ENCODE measurements at places on chromosomes 3 and 15.
A peak's percentile ranks its signal among the peaks of the same experiment; 100 is the strongest.

GRCh38 chr3:146469150-146470017 lies at the start of gene PLSCR2:
PLSCR2 (minus strand) TSS chr3:146469561; CDS start chr3:146459904, 9,657 bp downstream.
- DNase-seq = peak; percentile 78

DNA sequence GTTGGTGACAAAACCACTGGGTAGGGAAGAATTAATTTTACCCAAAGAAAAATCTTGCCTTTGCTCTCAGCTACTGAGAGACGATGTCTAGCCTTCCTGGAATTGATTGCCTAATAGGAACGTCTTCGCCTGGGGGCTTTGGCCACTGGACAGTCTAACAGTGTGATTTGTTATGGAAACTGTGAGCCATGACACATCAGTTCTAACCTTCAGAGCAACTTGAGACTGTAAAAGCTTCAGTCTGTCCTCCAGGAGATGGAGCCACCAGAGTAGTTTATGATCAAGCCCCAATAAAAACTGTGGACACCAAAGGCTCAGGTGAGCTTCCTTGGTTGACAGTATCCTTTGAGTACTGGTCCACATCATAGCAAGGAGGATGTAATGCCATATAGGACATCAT lies 235.8 kb upstream of the TMCO5A start:
- DNase-seq = no peak

- no peak for DNase-seq
Observed at GRCh38 chr3:159938714-159939113, 49.9 kb upstream of the IL12A start.

GRCh38 chr3:82044930-82045705 lies 283.7 kb upstream of the GBE1 start:
- no peak for DNase-seq

GRCh38 chr3:35946854-35947515 lies 307.7 kb downstream of the ARPP21 start:
- DNase-seq = no peak

DNA sequence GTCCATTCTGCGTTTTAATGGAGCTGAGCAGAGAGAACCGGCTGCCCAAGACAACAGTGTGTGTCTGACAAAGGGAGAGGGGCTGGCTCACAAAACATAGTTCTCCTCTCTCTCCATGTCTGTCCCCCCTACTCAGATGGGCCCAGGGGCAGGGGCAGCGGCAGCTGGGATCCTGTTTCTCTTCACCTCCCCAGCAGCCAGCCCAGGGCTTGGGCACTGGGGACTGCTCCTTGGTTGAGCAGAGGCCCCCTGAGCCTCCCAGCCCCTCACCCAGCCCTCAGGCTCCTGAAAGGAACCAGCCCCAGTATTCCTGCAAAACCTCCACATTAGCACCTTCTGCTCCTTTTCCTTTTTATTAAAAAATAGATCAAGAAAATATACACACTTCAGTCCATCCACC lies 17.8 kb downstream of the TPRA1 start:
- DNase-seq = no peak

- DNase-seq = no peak
Observed at GRCh38 chr3:106135451-106136160, 266.8 kb upstream of the CBLB start.

- DNase-seq = no peak
Observed at GRCh38 chr15:34729886-34730285, 24.9 kb downstream of the GJD2 start.

DNA sequence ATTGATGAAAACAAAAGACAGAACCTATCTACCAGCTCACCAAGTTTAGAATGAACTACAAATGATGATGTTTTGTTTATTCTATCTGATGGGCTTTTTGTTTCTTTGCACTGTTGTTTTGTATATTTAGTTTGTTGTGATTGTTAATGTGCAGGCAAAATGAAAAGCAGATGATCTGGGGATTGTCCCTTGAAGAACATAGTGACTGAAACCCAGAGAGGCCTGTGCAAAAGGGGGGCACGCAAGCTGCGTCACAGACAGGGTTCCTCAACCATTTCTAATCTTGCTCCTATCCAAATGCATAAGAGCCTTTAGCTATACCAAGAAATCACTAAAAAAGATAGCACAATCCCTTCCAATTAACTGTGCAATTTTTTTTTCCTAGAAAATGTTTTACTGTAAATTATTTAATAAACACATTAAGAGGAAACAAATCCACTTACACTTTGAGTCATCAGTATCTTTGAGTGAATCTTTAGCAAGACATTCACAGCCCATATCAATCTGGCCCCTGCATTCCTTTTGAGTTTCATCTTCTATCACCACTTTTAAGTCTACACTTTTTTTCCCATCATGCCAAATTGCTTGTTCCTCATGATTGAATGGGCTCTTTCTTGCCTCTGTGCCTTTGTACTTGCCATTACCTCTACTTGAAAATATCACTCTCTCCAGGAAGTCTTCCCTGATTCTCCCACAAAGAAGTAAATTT lies 220.3 kb downstream of the ATP8B4 start:
- no peak for DNase-seq

GRCh38 chr3:136787349-136787748 lies 31.6 kb upstream of the SLC35G2 start:
- no peak for DNase-seq

GRCh38 chr15:52417957-52418356 lies 110.7 kb downstream of the MYO5A start:
- DNase-seq = no peak

DNA sequence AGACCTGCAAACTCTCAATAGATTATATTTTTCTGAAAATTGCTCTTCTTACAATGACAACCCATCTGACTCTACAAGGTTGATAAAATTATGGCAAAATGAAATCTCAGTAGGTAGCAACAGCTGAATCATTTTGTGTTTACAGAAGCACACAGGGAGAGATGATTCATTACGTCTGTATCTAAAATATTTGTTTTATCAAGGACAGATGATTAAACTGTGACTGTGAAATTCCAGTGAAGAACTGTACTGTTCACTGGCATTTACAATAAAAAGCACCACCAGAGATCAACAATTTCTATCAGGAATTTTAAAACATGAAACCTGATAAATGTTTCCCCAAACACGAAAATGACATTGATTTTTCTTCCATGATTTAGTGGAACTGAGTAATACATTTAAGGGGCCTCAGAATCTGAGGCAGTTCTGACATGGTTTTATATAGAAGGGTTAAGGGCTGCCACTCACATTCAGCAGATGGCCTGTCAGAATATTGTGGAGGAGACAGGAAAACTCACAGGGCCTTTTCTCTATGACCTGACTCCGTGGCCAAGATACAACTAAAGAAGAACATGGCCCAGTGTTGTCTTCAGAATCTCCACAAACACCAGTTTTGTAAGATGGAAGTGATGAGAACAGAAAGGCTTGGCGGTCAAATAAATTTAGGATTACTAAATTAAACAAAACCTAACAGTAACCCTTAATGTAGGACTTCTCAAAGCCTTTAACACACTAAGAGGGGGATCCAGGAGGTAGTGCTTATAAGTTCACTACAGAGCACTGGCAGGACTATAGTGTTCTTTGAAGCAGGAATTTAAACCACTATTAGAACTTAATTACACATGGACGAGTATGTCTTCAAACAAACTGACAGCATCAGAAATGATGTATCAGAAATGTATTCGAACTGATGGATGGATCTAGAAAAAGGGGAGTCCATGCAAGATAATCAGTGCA lies 25.9 kb downstream of the RAD18 start:
- DNase-seq = no peak

- no peak for DNase-seq
Observed at GRCh38 chr3:117011687-117012250, 302.2 kb downstream of the TUSC7 start.

GRCh38 chr3:58167431-58168351 lies 43.1 kb downstream of the DNASE1L3 start:
- peak; percentile 79 for DNase-seq

GRCh38 chr3:23807424-23808015 lies 1.8 kb downstream of the UBE2E1 start:
- DNase-seq = no peak

- no peak for DNase-seq
Observed at GRCh38 chr3:109702252-109702651, 364.9 kb upstream of the DPPA4 start.

DNA sequence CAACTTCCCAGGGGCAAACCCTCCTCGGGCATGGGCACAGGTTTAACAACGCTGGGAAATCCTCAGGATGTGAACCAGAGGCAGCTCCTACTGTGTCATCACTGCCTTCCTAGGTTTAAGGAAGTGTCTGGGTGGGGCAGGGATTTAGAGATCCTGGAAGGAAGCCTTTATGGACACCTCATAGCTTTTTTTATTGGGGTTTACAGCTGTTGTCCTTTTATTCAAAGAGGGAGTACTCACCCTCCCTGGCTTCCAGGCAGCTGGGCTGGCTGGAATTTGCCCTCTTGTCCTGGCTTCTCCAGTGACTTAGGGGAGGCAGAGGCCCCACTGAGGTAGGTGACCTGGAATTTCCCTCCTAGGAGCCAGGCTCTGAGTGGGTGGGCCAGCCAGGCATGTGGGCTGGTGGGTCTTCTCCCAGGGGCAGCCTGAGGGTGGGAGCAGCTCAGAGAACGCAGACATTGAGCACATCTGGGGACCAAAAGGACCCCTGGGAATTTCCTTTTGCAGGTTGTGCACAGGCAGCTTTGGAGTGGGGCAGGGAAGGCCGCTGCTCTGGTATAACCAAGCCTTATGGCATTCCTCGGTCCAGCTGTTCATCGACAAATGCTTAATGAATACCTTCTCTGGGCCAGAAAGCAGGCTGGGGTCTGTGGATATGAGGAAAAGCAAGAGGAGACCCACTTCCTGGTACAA lies 13.5 kb upstream of the FAM3D start:
- DNase-seq = no peak

GRCh38 chr3:128805772-128806171 lies 73.6 kb upstream of the ACAD9 start:
- DNase-seq = no peak

DNA sequence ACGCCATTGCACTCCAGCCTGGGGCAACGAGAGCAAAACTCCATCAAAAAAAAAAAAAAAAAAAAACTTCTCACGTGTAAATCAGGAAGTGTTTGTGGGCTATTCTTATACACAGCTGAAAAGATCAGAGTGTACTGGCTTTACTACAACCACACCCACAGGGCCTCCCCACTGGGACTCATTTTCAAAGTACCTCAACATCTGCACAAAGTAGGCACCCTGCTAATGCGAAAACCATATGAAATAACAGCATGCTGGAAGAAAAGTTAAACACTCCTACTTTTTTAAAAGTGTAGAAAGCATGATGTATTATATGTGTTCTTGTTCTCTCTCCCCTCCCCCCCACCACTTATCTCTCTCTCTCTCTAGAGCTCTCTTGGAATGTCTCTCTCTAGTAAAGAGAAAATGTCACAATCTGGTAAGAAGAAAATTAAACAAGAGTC lies 11.1 kb downstream of the UACA start:
- DNase-seq = no peak

DNA sequence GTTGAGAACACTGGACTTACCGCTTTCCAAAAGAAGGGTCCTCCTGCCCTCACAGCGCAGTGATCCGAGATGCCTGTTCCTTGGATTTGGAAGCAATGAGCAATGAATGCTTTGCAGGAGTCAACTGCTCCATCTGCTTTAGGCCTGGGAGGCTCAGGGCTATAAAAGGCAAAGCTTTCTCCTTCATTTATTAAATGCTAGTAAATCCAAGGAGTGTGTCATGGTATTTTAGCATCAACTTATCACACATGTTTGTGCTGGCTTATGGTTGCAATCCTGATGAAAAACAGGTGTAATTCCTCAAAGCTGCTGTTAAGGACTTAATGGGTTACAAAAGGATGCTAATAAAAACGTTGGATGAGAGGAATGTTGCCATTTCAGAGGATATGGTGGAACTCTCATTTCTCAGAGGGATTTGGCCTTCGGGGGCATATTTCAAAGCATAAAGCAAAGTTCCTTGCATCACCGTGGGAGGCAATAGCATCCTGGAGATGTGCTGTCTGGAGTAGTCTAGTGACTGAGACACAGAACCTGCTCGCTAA lies 158.5 kb upstream of the TPM1 start:
- DNase-seq = no peak

DNA sequence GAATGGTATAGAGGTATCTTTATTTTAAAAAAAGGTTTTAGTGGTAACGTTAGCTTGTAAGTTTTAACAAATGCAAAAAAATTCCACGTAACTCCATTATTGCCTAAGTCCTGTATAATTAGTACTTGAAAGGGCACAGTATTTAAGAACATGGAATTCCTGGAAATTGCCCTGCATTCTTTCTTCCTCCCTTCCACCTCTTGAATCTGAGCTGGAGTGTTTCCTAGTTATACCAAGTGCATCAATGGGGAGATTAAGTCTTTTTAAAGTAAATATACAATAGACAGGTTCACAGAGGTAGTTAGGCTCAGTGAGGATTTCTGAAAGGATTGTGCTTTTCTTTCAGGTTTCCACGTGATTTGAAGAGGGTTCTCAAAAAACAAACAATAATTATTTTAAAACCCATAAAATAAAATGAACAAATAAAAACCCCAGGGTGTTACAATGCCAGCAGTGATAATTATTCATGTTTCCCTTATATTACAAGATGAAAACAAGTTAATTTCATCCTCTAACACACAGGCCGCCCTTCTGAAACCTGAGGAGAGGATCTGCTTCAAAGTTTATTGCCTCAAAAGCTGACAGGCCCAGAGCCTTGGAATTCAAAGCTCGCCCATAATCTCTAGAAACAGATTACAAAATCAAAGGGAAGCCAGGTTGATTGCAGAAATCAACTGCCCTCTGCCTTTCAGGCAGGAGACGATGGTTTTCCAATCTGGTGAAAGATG lies 128.8 kb upstream of the LMOD3 start:
- no peak for DNase-seq

DNA sequence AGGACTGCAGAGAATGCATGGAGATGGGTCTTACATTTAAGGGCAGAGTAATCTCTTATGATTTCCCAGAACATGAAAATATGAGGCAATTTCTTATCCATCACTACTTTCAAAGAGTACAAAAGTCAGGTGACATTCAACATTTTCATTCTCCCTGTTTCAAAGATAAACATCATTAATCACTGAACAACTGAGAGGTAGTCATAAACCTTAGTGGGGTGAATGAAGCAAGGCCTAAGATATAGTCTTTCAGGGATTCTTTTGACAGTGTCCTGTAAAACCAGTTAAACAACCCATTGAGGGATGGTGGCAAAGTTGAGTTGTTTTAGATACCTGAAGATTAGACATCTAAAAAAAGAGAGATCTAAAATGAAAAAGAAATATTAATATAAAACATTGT lies 271.6 kb upstream of the CBLB start:
- DNase-seq = no peak

DNA sequence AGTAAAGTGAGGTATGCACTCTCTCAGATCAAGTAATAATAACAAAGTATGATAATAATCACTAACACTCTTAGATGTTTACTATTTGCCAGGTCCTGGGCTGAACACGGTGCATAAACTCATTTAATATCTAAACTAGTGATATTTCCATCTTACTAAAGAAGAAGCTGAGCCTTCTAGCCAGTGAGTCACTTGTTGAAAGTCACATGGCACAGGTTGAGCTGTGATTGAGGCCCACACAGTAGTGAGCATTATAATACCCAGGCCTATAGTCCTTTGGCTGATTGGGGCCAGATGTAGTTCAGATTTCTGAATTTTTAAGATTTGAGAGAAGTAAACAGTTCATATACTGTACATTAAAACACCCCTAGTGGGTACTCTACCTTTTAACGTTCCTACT lies 93.2 kb upstream of the CCDC80 start:
- DNase-seq = no peak
